ENCODE measurements at places on chromosomes 16 and 17. TPM values are rescaled to one million over a fixed set of nuclear protein-coding genes. Genes with fewer than 3 reads are reported as not detected.
A peak's percentile ranks its signal among the peaks of the same experiment; 100 is the strongest.

DNA sequence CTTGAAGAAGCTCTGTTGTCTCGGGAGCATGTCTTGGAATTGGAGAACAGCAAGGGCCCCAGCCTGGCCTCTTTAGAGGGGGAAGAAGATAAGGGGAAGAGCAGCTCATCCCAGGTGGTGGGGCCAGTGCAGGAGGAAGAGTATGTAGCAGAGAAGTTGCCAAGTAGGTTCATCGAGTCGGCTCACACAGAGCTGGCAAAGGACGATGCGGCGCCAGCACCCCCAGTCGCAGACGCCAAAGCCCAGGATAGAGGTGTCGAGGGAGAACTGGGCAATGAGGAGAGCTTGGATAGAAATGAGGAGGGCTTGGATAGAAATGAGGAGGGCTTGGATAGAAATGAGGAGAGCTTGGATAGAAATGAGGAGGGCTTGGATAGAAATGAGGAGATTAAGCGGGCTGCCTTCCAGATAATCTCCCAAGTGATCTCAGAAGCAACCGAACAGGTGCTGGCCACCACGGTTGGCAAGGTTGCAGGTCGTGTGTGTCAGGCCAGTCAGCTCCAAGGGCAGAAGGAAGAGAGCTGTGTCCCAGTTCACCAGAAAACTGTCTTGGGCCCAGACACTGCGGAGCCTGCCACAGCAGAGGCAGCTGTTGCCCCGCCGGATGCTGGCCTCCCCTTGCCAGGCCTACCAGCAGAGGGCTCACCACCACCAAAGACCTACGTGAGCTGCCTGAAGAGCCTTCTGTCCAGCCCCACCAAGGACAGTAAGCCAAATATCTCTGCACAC is 21.2 kb downstream of the AKAP1 start:
- no peaks in the 10 kb centered on the region for H3K27me3 ChIP-seq
- peak overlapping the region; percentile 55 for H3K27ac ChIP-seq
- DNase-seq = peak; percentile 62
- peaks cover 79% of the 10 kb centered on the region for H3K4me1 ChIP-seq
- peaks cover 59% of the 10 kb centered on the region for H3K36me3 ChIP-seq

DNA sequence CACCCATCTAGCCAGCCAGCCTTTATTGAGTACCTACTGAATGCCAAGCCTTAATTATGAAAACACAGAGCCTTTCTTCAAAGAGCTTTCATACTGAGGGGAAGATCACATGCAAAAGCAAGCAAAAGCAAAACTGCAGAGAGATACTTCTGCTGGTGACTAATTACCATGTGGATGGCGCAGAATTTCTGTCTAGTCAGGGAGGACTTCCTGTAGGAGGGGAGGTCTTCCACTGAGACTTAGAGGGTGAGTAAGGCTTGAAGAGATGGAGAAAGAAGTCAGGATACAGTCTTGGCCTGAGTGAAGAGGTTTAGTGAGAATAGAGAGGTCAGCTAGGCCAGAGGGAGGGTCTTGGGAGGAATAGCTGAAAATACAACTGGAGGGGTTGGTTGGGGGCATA is 53.9 kb upstream of the CCL2 start:
- no peak overlapping the region for H3K4me3 ChIP-seq
- no peak overlapping the region for H3K27ac ChIP-seq
- no peaks in the 10 kb centered on the region for H3K36me3 ChIP-seq
- H3K4me1 ChIP-seq = no peaks in the 10 kb centered on the region
- DNase-seq = no peak
- no peaks in the 10 kb centered on the region for H3K27me3 ChIP-seq

- H3K4me1 ChIP-seq = 0 out of 2 replicates have a peak, but pooled peaks cover 6% of the 10 kb centered on the region
- peaks cover 10% of the 10 kb centered on the region for H3K27me3 ChIP-seq
- H3K36me3 ChIP-seq = no peaks in the 10 kb centered on the region
- no peak for DNase-seq
These were observed 180.0 kb downstream of the CHD9NB start for GRCh38 chr16:52872731-52873130.

DNA sequence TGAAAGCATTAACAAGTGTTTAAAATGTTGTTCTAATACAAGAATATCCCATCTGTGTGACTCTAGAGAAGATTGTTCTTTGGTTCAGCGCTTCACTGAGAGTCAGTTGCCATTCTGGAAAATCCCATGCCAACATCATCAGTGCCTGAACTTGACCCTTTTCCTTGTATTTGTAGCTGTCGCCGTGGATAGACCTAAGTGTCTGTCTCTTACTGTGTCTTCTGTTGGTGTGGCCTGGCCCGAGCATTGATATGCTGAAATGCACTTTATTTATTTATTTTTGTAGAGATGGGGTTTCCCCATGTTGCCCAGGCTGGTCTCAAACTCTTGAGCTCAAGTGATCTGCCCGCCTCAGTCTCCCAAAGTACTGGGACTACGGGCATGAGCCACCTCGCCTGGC is 76.0 kb downstream of the MYH11 start:
- peaks cover 11% of the 10 kb centered on the region for H3K4me1 ChIP-seq
- H3K27me3 ChIP-seq = no peaks in the 10 kb centered on the region
- H3K4me3 ChIP-seq = no peak overlapping the region
- no peaks in the 10 kb centered on the region for H3K36me3 ChIP-seq
- DNase-seq = no peak

Gene CACNA1H
- 0.40 TPM for total RNA-seq

Gene ACAP1
- 1.3 TPM for total RNA-seq

Gene SEZ6L2
- 6.6 TPM for total RNA-seq

DNA sequence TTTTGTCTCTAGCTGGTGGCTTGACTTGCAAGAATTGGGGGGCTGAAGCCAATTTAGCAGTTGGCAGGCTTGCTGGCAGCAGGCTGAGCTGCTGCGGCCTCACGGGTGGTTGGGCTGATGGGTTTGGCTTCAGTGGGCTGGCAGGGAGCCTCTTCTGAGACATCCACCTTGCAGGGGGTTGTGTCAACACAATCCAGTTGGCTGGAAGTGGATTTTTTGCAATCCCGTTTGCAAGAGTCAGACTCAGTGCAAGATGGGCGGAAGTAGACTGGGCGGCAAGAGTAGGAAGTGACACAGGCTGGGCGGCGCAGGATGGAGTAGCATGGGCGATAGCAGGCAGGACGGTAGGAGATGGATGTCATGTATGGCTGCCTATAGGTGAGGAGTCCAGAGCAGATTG is 1.5 kb downstream of the KRTAP16-1 start:
- H3K27ac ChIP-seq = no peak overlapping the region
- no peaks in the 10 kb centered on the region for H3K4me1 ChIP-seq
- no peaks in the 10 kb centered on the region for H3K36me3 ChIP-seq
- DNase-seq = no peak

Gene C16orf92
- not detected for total RNA-seq

Gene KRT33B
- not detected for total RNA-seq

Gene CLDN7
- not detected for total RNA-seq

DNA sequence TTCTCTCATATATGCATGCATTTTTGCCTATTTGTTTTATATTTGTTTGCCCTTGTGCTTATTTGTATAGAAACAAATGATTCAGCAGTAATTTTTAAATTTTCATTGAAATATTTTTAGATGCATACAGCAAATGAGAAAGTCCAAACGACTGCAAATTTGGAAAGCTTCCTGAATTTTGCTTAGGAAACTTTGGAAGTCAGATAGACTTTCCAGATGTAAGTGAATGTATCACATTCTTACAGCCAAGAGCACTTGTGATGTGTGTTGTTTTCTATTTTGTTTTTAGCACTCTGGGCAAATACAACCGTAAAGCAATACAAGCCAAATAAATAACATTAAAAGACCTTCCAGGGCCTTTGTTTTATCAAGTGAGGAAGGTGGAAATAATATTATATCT is 680.8 kb upstream of the CDH8 start:
- DNase-seq = no peak
- no peaks in the 10 kb centered on the region for H3K4me1 ChIP-seq
- H3K27ac ChIP-seq = no peak overlapping the region

- H3K36me3 ChIP-seq = no peaks in the 10 kb centered on the region
- H3K27ac ChIP-seq = no peak overlapping the region
- no peak overlapping the region for H3K4me3 ChIP-seq
These were observed 304.7 kb downstream of the XYLT1 start for GRCh38 chr16:17166095-17166494.

Gene ATP2A1
- 3.2 TPM for total RNA-seq

- H3K27ac ChIP-seq = no peak overlapping the region
- peaks cover 29% of the 10 kb centered on the region for H3K27me3 ChIP-seq
- peaks cover 24% of the 10 kb centered on the region for H3K4me1 ChIP-seq
- no peak overlapping the region for H3K4me3 ChIP-seq
These were observed 9.9 kb upstream of the EMP2 start for GRCh38 chr16:10590342-10590741.

GRCh38 chr17:57605675-57606105 is 139.4 kb downstream of the CCDC182 start:
- peaks cover 44% of the 10 kb centered on the region for H3K4me1 ChIP-seq
- H3K27me3 ChIP-seq = no peaks in the 10 kb centered on the region
- no peak overlapping the region for H3K4me3 ChIP-seq
- H3K36me3 ChIP-seq = peaks cover 20% of the 10 kb centered on the region

- no peaks in the 10 kb centered on the region for H3K4me1 ChIP-seq
- no peak for DNase-seq
- no peak overlapping the region for H3K4me3 ChIP-seq
- no peaks in the 10 kb centered on the region for H3K36me3 ChIP-seq
- no peak overlapping the region for H3K27ac ChIP-seq
- peaks cover 51% of the 10 kb centered on the region for H3K27me3 ChIP-seq
These were observed 20.9 kb downstream of the ENGASE start for GRCh38 chr17:79095345-79096055.

GRCh38 chr16:24668481-24669061 is 60.9 kb upstream of the TNRC6A start:
- DNase-seq = no peak
- H3K36me3 ChIP-seq = no peaks in the 10 kb centered on the region
- H3K4me1 ChIP-seq = peaks cover 14% of the 10 kb centered on the region
- no peak overlapping the region for H3K27ac ChIP-seq
- H3K4me3 ChIP-seq = no peak overlapping the region
- H3K27me3 ChIP-seq = peaks cover 4% of the 10 kb centered on the region

Gene TP53TG3
- not detected for total RNA-seq

Gene HBA2
- total RNA-seq = not detected

DNA sequence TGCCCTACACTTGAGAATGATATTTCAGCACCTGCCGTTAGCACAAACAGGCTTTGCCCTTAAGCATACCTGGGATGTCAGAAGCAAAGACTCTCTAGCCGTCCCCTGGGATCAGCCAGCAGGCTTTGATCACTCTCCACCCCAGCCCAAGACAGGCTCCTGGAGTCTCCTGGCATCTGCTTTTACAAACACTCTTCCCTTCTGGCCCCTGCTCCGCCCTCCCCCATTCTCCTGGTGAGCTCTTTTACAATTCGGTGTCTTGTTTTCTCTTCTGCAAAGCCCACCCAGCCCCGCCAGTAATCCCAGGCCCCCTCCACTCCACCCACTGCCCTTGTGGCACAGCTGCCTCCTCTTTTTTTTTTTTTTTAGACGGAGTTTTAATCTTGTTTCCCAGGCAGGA is 50.4 kb downstream of the KATNIP start:
- DNase-seq = no peak
- no peak overlapping the region for H3K27ac ChIP-seq
- no peaks in the 10 kb centered on the region for H3K36me3 ChIP-seq
- no peaks in the 10 kb centered on the region for H3K27me3 ChIP-seq
- no peak overlapping the region for H3K4me3 ChIP-seq

Gene DCUN1D3
- total RNA-seq = 19.3 TPM

Gene NXN
- 21.3 TPM for total RNA-seq

DNA sequence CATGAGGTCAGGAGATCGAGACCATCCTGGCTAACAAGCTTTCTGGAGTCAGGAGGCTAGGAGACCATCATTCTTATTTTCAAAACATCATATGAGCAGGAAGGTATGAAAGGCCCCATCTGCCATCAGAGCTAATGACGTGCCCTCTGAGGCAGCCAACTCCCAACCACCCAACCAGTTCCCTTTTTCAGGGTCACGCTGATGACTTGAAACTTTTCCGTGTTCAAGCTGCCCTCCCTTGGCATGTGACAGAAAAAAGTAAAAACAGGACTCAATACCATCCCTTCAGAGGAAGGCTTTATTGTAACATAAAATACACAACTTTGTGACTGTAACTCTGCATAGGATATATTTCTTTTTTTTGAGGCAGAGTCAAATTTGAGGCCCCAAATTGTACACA is 4.6 kb upstream of the GHDC start:
- H3K36me3 ChIP-seq = peaks cover 1% of the 10 kb centered on the region
- DNase-seq = no peak
- no peak overlapping the region for H3K4me3 ChIP-seq
- H3K4me1 ChIP-seq = peaks cover 22% of the 10 kb centered on the region

- no peak for DNase-seq
- H3K27me3 ChIP-seq = no peaks in the 10 kb centered on the region
- peaks cover 39% of the 10 kb centered on the region for H3K4me1 ChIP-seq
- H3K27ac ChIP-seq = no peak overlapping the region
- no peak overlapping the region for H3K4me3 ChIP-seq
These were observed 2.0 kb upstream of the PCTP start for GRCh38 chr17:55748841-55749240.

- no peak for DNase-seq
- H3K27ac ChIP-seq = no peak overlapping the region
- H3K4me3 ChIP-seq = no peak overlapping the region
- no peaks in the 10 kb centered on the region for H3K36me3 ChIP-seq
- no peaks in the 10 kb centered on the region for H3K27me3 ChIP-seq
These were observed 1349.4 kb downstream of the CDH8 start for GRCh38 chr16:60686824-60687223.

Gene CMTM1
- 1.9 TPM for total RNA-seq

DNA sequence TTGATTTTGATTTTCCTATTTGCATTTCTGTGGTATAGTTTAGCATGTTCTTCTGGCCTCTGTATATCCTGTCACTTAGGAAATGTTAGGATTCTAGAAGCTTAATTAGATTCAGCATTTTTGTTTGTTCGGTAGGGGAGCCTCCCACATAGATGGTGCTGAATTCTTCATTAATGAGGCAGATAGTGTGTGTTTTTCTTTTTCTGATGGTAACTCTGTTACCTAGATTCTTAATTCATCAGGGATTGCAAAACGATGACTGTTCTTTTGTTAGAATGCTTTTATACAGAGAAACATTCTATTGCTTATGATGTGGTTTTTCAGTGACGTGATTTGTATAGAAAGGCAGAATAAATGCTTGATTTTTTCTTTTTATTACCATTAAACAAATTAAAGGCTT is 19.0 kb downstream of the BANP start:
- peaks cover 31% of the 10 kb centered on the region for H3K4me1 ChIP-seq
- no peak overlapping the region for H3K27ac ChIP-seq
- DNase-seq = no peak
- H3K4me3 ChIP-seq = no peak overlapping the region
- peaks cover 3% of the 10 kb centered on the region for H3K36me3 ChIP-seq
- H3K27me3 ChIP-seq = no peaks in the 10 kb centered on the region

Gene SP6
- total RNA-seq = 0.07 TPM

GRCh38 chr16:15509593-15510535 is 75.5 kb downstream of the BMERB1 start:
- no peaks in the 10 kb centered on the region for H3K36me3 ChIP-seq
- no peak for DNase-seq
- H3K4me3 ChIP-seq = no peak overlapping the region
- no peaks in the 10 kb centered on the region for H3K27me3 ChIP-seq
- H3K4me1 ChIP-seq = no peaks in the 10 kb centered on the region

Gene CTU2
- total RNA-seq = 21.9 TPM

DNA sequence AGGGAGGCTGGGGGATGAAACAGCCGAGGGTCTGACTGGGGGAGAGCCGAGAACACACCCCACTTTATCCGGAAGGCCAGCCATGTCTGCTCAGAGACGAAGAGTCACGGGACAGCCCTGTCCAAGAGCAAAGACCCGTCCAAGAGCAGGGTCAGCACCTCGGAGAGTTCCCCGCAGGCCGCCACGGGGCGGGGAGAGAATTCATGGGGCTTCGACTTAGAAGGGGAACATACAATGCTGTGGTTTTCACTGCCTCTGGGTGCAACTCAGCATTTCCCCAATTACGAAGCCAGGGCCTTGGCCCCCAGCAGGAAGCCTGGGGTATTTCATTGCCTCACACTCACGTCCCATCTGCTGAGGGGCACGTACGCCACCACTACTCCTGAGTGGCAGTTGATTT is 59.3 kb downstream of the JPH3 start:
- H3K36me3 ChIP-seq = no peaks in the 10 kb centered on the region
- no peak overlapping the region for H3K4me3 ChIP-seq

All from HepG2 (cell line).